ENCODE measurements at places on chromosomes 1 and 21.

DNA sequence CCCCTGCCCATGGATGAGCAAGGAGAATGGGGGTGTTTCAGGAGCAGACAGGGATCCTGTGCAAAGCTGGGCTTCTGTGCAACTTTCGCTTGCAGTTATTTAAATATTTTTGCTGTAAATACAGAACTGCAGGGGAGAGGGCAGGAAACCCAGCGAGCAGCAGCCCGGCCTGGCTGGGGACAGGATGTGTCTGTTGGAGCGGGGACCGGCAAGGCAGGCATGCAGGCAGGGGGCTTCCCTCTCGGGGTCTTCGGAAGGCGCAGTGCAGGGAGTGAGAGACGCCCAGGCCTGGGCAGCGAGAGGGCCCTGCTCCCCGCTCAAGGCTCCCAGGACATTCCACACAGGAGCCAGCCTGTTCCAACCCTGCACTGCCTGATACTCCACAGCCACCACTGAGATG, 1.7 kb upstream of the AIRE start:
- no peak for DNase-seq

DNA sequence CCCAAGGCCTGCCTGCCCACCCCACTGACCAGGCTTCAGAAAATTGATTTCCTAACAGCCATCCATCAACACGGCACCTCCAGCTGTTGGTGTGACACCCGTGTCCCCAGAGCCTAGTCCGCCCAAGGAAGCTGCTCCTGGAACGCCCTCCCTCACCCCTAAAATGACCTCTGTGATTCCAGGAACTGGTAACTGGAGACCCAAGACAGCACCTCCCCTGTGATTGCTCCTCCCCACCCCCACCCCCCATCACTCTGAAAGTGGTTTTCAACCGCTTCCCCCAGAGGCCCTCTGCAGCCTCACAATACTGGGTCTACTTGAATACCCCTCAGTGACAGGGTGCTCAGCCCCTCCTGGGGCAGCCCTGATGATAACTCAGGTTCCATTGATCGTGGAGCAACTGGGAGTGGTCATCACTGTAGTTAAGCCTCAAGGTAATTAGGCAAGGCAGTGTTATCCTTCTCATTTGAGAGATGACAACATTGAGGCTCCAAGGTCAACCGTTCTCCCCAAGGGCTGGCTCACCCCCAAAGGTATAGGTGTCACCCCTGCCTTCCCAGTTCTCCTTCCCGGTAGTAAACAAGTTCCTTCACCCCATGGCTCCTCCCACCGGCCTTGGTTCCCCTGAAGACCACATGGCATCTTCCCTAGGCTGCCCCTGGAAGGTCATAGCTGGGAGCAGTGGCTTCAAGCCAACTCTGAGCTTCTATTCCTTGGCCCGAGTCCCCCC, 52.0 kb downstream of the TAS1R2 start:
- DNase-seq = no peak

- DNase-seq = no peak
These were observed 41.0 kb downstream of the NPHP4 start for GRCh38 chr1:5950994-5951785.

DNA sequence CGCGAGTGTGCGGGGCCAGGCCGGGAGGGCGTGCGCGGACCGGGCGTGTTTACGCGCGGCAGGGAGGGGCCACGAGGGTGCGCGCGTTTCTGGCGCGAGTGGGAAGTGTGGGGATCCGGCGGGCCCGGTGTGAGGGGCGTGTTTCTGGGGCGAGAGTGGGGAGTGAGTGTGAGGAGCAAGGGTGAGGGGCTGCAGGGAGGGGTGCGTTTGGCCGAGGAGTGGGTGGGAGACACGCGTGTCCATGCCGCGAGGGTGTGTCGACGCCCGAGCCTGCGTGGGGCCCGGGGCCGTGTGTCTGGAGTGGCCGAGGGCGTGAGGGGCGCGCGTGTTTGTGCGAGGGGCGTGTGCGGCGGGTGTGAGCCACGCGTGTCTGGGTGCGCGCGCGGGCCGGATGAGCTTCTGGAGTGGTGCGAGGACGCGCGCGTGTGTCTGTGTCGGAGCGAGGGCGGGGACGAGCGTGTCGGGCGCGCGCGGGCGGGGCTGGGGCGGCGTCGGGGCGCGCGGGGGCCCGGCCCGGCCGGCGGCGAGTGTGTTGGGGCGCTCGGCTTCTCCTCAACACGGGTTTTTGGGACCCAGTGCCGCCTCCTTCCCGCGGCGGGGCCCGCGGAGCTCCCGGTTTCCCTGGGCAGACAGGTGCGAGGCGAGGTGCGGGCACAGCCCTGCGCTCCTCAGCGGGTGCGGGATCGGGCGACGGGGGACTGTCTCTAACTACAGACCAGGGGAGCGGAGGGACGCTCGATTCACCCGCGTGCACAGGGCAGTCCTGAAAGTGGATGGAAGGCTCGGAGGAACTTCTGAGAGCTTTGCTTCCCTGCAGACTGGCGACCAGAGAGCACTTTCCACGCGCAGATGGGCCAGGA, 65.8 kb upstream of the VAMP3 start:
- DNase-seq = peak; percentile 42
